Anterior cingulate cortex (tissue), 58 donors: ENCODE measurements at places on chromosomes 7 and 10.

- DNase-seq, result no peak
Observed at GRCh38 chr10:91711885-91712680, 79.2 kb upstream of the PPP1R3C start.

DNA sequence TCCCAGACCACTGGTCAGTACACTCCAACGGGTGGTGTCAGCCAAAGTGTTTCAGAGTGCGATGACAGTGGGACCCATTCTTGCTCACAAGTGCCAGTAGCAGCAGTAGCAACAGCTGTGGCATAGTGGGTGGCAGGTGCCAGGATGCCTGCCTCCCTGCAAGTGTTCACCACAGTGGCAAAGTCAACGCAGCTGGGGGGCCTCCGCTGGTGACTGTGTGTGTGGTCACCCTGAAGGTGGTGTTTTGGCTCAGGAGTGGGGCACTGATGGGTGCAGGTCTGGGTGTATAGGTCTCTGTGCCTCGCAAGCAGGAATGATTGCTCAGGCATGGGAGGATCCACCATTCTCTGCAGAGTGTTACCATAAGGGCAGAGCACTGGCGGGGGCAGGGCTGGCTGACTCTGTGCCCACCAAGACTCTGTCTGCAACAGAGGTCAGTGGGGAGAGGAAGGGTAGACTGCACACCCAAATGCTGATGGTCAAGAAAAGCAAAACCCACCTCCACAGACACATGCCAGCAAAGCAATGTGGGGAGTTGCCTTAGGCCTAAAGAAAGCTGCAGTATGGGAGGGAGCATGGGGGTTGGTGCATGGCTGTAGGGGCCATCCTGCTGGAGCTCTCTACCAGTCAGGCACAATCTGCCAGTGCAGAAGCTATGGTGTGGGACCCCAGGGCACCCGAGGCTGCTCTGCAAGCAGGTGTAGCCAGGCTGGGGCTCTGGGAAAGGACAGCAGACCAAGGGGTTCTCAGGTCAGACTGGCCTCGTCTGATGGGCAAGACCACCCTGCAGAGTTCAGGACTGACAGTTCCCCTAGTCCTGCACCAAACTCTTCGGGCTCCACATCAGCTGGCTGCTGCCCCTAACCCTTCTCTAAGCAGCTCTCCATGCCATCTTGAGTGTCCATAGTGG, 368.1 kb downstream of the CTNNA3 start:
- no peak for DNase-seq

- DNase-seq, result no peak
Observed at GRCh38 chr10:43138757-43139241, 554 bp downstream of the CSGALNACT2 start.

GRCh38 chr10:33664070-33664469, 329.6 kb upstream of the NRP1 start:
- DNase-seq, result no peak

GRCh38 chr10:15200626-15201025, 32.1 kb upstream of the NMT2 start:
- no peak for DNase-seq

- DNase-seq, result no peak
Observed at GRCh38 chr7:1300636-1301035, 68.0 kb downstream of the UNCX start.

DNA sequence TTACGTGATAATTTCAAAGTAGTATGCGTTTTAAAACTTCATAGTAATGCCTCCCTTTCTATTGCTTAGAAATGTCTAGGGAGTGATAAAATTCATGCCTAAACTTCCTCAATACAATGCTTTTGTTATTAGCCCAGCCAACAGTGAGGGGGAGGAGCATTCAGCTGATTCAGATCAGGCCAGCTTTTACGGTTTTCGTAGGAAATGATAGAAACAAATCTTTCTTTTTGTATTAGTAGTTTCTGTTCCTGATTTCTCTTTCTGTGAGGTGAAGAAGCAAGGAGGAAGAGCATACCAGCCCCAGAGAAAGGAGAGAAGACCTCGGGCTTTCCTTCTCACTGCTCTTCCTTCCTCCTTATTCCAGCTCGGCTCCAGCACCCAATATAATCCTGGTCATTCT, 35.2 kb upstream of the ITPRID1 start:
- no peak for DNase-seq

DNA sequence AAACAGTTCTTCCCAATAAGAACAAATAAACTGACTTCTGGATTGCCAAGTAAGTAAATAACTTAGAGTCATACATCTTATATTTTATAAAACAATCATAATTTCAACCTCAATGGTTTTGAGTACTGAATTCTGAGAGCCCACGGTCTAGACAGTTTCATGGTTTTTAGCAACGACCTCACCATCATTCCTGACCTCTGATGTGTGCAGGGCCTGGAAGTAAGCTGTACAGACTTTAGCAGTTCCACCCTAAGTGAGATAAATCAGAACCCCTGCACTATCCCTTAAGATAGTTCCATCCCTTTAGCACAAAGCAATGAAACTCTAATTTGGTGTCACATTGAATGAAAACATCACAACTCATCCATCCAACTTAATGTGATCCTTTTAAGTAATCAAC, 86.0 kb downstream of the NEBL start:
- no peak for DNase-seq
